Esophagus squamous epithelium (tissue), 5 donors: ENCODE measurements at places on chromosomes 1 and 21. TPM values are rescaled to one million over a fixed set of nuclear protein-coding genes. Genes with fewer than 3 reads are reported as not detected.

- DNase-seq = no peak
- H3K27ac ChIP-seq = no peak overlapping the region
- no peaks in the 10 kb centered on the region for H3K4me1 ChIP-seq
Measured at GRCh38 chr1:194512345-194512744, 1325.9 kb upstream of the B3GALT2 start.

DNA sequence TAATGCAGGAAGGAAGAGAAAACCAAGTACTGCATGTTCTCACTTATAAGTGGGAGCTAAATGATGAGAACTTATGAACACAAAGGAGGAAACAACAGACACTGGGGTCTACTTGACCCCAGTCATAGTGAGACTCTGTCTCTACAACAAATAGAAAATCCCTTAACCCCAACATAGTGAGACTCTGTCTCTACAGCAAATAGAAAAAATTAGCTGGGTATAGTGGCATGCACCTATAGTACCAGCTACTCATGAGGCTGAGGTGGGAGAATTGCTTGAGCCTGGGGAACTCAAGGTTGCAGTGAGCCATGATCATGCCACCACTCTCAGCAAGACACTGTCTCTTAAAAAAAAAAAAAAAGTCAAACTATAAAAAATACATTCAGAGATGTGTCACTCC lies 42.7 kb downstream of the GIPC2 start:
- no peak for DNase-seq
- no peaks in the 10 kb centered on the region for H3K4me1 ChIP-seq
- no peaks in the 10 kb centered on the region for H3K27me3 ChIP-seq
- H3K36me3 ChIP-seq = no peaks in the 10 kb centered on the region
- no peak overlapping the region for H3K4me3 ChIP-seq
- no peak overlapping the region for H3K27ac ChIP-seq

GRCh38 chr1:154957091-154957657 lies 1.3 kb upstream of the PBXIP1 start:
- no peak overlapping the region for H3K4me3 ChIP-seq
- H3K4me1 ChIP-seq = peaks cover 28% of the 10 kb centered on the region
- H3K27ac ChIP-seq = peak overlapping the region; percentile 79
- no peak for DNase-seq
- H3K27me3 ChIP-seq = no peaks in the 10 kb centered on the region
- peaks cover 27% of the 10 kb centered on the region for H3K36me3 ChIP-seq

DNA sequence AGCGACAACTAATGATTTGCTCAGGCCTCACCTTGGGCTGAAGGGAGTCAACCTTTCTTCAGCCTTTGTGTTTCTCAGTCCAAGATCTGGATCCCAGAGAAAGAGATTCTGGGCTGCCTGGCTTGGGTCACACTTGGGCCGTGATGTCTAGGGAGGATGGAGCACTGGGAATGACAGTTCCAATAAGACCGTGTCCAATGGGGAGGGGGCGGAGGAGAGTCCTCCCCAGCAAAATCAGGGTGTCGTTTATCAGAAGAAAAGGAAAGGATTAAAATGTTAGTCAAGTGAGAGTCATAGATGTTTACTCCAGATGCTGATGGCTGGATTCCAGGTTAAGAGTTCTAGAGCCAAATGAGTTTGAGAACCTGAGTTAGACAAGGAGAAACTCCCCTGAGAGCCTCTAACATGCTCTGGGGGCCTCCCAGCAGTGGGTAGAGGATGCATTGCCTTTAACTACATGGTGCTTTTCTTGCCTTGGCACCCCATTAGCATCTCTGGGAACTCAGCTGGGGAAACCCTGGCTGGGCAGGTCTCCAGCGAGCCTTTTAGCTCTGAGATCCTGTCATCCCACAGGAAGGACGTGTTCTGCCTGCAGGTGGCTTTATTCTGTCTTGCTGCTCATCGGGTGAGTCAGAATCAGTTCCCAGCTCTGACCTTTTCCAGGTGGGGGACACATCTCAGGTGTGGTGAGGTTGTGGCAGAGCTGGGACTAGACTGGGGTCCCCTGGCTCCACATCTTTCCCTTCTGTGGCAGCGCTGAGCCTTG lies 22.2 kb downstream of the NIPAL3 start:
- H3K4me1 ChIP-seq = peaks cover 10% of the 10 kb centered on the region
- no peaks in the 10 kb centered on the region for H3K27me3 ChIP-seq
- no peak overlapping the region for H3K4me3 ChIP-seq
- H3K27ac ChIP-seq = peak overlapping the region; percentile 30
- peaks cover 49% of the 10 kb centered on the region for H3K36me3 ChIP-seq
- DNase-seq = no peak

GRCh38 chr1:81800695-81801650 lies at the start of gene ADGRL2:
ADGRL2 (plus strand) TSS chr1:81800934; CDS start chr1:81836985, 36,051 bp downstream.
- peak within 1 kb of the TSS; percentile 69 for H3K4me3 ChIP-seq
- no peaks in the 10 kb centered on the region for H3K36me3 ChIP-seq
- DNase-seq = no peak
- peaks cover 4% of the 10 kb centered on the region for H3K4me1 ChIP-seq
- no peaks in the 10 kb centered on the region for H3K27me3 ChIP-seq
- peak within 1 kb of the TSS; percentile 76 for H3K27ac ChIP-seq

GRCh38 chr1:106773206-106773605 lies 283.3 kb upstream of the PRMT6 start:
- H3K27me3 ChIP-seq = no peaks in the 10 kb centered on the region
- H3K4me3 ChIP-seq = no peak overlapping the region
- no peaks in the 10 kb centered on the region for H3K4me1 ChIP-seq
- H3K36me3 ChIP-seq = no peaks in the 10 kb centered on the region

DNA sequence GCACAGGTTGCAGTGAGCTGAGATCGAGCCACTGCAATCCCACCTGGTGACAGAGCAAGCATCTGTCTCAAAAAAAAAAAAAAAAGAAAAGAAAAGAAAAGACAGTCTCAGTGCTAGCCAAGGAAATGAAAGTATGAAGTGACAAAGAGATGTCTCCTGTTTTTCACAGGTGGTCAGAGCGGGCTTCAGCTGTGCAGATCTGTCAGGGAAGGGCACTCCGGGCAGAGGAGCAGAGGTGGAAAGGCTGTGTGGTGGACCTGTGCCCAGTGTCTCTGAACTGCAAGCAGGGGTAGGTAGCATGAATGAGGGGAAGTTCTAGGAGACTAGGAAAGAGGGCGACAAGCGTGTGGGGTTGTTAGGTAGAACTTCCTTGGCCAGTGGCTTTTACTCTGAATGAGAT lies 67.5 kb downstream of the CD247 start:
- DNase-seq = no peak
- H3K4me1 ChIP-seq = peaks cover 7% of the 10 kb centered on the region
- no peaks in the 10 kb centered on the region for H3K27me3 ChIP-seq
- H3K27ac ChIP-seq = no peak overlapping the region
- H3K36me3 ChIP-seq = no peaks in the 10 kb centered on the region
- H3K4me3 ChIP-seq = no peak overlapping the region

DNA sequence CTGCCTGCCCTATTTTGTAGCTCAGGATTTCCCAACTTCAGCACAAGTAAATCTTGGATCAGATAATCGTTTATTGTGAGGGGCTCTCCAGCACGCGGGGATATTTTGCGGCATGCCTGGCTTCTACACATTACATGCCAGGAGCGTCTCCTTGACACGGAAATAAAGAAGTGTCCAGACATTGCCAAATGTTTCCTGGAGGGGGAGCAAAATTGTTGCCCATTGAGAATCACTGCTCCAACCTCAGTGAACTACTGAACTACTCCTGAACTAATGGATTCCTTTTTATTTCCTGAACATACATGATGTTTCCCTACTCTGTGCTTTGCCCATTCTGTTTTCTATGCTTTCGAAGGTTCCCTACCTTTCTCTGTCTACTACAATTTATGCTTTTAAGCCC lies 1359.1 kb upstream of the ADGRL2 start:
- H3K4me1 ChIP-seq = no peaks in the 10 kb centered on the region
- no peak overlapping the region for H3K4me3 ChIP-seq
- H3K36me3 ChIP-seq = no peaks in the 10 kb centered on the region

DNA sequence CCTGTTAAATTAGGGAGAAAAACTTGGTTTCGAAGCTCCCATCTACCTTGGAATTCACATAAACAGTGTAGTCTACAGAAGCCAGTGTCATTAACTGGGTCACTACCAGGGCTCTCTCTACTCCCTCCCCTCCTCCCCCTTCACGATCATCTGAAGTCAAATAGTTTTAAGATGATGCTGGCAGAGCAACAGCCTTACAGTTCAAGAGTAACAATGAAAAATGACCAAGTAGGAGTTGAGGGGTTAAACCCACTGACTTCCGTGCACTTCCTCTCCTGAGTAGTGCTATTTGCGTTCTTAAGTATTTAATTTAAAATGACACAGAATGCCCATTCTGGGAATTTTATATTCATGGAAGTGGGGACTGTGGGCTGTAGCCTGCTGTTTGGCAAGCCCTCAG lies 236.9 kb downstream of the SIPA1L2 start:
- no peaks in the 10 kb centered on the region for H3K4me1 ChIP-seq
- H3K27ac ChIP-seq = no peak overlapping the region
- peaks cover 23% of the 10 kb centered on the region for H3K36me3 ChIP-seq

GRCh38 chr21:45016406-45017038 lies 57.9 kb upstream of the ADARB1 start:
- H3K27ac ChIP-seq = peak overlapping the region; percentile 19
- H3K36me3 ChIP-seq = no peaks in the 10 kb centered on the region
- DNase-seq = no peak
- peaks cover 12% of the 10 kb centered on the region for H3K4me1 ChIP-seq
- no peaks in the 10 kb centered on the region for H3K27me3 ChIP-seq

GRCh38 chr21:15121655-15122120 lies 56.9 kb upstream of the NRIP1 start:
- no peak overlapping the region for H3K27ac ChIP-seq
- DNase-seq = no peak
- H3K36me3 ChIP-seq = no peaks in the 10 kb centered on the region
- H3K4me3 ChIP-seq = no peak overlapping the region

DNA sequence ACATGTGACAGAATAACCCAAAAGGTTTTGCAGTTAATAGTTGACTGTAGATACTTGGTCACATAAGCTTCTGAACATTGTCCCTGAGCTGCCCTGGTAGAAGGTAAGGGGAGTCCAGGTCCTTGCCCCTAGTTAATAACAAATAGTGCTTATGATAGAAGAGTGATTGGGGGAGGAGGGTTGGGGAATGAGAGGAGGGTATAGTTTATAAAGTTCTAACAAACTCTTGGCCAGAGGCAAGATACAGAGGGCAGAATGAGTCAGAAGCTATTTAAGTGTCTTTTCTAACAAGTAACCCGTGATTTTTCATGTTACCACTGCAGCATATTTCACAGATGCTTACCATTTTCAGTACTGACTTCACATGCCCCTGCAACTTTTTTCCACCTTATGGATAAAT lies 26.7 kb upstream of the MYOCOS start:
- no peak overlapping the region for H3K27ac ChIP-seq
- H3K36me3 ChIP-seq = peaks cover 17% of the 10 kb centered on the region
- no peak overlapping the region for H3K4me3 ChIP-seq
- no peak for DNase-seq
- H3K4me1 ChIP-seq = no peaks in the 10 kb centered on the region

DNA sequence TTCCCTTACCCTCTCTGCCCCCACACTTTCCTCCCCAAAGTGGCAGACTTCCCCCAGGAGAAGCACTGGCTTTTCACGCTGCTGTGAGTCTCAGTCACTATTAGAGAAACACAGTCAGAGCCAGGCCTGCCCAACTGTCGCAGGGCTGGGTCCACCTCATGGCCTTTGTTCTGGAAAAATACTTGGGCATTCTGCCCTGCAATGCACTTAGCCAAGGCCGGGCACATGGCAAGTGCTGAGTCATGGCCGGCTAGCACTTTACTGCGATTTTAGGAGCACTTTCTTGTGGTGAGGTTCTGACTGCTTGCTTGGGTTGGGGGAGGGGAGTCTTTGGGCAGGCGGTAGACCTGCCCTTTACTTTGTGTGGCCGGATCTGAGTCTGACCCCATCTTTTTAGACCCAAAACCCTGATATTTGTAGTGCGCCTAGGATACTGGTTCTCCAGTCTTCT lies 7.7 kb downstream of the EPHX1 start:
- peak overlapping the region; percentile 27 for H3K4me3 ChIP-seq
- DNase-seq = no peak
- H3K27ac ChIP-seq = peak overlapping the region; percentile 96
- no peaks in the 10 kb centered on the region for H3K27me3 ChIP-seq
- H3K36me3 ChIP-seq = no peaks in the 10 kb centered on the region

GRCh38 chr1:217032715-217033367 lies 309.6 kb upstream of the ESRRG start:
- H3K36me3 ChIP-seq = no peaks in the 10 kb centered on the region
- no peak overlapping the region for H3K27ac ChIP-seq
- DNase-seq = no peak

DNA sequence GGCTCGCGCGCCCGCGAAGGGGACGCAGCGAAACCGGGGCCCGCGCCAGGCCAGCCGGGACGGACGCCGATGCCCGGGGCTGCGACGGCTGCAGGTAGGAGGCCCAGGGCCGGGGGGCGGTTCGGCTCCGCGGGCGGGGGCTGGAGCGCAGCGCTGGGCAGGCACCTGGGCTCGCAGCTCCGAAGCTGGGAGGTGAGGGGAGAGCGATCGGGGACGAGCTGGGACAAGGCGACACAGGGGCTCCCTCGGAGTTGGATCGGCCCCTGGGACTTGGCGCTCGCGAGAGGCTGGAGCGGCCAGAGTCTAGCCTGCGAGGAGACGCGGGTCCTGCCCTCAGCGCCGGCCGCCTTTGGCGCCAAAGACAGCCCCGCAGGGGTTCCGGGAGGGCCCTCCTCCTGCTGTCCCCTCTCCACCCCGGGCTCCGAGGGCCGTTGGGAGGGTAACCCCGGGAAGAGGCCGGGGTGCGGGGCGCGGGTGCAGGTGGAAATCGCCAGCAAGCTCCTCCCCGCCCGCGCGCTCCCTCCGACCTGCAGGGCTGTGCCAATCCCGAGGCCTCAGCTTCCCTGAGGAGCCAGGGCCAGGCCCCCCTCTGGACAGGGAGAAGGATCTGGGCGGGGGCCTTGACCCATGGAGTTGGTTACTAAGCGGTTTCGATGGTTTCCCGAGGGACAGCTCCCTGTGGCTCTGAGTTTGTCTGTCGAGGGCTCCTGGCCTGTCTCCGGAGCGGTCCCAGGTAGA lies 401 bp downstream of the TP73 start:
- H3K36me3 ChIP-seq = no peaks in the 10 kb centered on the region
- peak overlapping the region; percentile 77 for H3K4me3 ChIP-seq
- peaks cover 16% of the 10 kb centered on the region for H3K27me3 ChIP-seq
- no peak for DNase-seq
- H3K4me1 ChIP-seq = peaks cover 29% of the 10 kb centered on the region

PTAFR gene
- 8.0 TPM for total RNA-seq

MMP23B gene
- 0.49 TPM for total RNA-seq

LCE3D gene
- not detected for total RNA-seq

TMPRSS15 gene
- total RNA-seq = not detected

ITLN1 gene
- not detected for total RNA-seq

HMCN1 gene
- 1.6 TPM for total RNA-seq
